ENCODE measurements at places on chromosomes 16 and 17. TPM values are rescaled to one million over a fixed set of nuclear protein-coding genes. Genes with fewer than 3 reads are reported as not detected.

Gene MT4
- not detected for total RNA-seq

Gene FBXL16
- total RNA-seq, result 2.9 TPM

Gene FOXN1
- total RNA-seq, result not detected

Gene MT1F
- total RNA-seq, result not detected

Gene PYDC1
- total RNA-seq, result not detected

Gene ATP6V0C
- total RNA-seq, result 59.2 TPM

Gene KRTAP3-1
- total RNA-seq, result not detected

Gene CRISPLD2
- 47.8 TPM for total RNA-seq

Gene GNG13
- total RNA-seq, result not detected
